ENCODE measurements at places on chromosomes 13 and 19.

DNA sequence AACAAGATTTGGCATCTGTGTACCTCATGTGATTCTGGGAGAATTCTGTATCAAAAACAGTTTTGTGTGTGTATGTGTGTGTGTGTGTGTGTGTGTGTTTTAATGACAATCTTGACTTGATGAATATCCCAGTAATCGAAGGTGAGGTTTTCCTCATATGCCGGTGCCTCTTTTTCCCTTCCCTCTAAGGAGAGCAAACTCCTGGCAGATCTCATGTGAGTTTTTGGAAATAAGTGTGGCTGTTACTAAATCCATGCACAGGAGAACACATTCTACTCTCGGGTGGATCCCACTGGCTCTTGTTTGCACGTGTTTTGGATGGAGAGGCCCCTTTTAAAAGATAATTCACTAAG is 29.0 kb upstream of the CEBPG start:
- DNase-seq: no peak

DNA sequence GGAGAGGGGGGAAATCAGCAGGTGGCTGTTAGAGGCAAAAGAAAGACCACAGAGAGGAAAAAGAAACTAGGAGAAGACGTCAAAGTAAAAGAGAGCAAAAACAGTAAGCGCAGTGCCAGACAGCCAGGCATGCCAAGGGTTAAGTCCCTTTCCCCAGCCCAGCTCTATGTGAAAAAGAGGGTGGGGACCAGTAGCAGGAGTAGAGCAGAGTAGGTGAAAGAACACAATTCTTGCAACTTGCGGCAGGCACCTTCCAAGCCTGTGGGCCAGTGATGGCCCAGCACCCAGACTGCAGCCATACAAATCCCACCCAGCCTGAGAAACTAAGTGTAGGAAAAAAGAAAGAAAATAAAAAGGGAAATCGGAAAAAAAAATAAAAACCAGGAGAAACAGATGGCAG is 64.2 kb upstream of the ZNF85 start:
- DNase-seq: no peak

DNA sequence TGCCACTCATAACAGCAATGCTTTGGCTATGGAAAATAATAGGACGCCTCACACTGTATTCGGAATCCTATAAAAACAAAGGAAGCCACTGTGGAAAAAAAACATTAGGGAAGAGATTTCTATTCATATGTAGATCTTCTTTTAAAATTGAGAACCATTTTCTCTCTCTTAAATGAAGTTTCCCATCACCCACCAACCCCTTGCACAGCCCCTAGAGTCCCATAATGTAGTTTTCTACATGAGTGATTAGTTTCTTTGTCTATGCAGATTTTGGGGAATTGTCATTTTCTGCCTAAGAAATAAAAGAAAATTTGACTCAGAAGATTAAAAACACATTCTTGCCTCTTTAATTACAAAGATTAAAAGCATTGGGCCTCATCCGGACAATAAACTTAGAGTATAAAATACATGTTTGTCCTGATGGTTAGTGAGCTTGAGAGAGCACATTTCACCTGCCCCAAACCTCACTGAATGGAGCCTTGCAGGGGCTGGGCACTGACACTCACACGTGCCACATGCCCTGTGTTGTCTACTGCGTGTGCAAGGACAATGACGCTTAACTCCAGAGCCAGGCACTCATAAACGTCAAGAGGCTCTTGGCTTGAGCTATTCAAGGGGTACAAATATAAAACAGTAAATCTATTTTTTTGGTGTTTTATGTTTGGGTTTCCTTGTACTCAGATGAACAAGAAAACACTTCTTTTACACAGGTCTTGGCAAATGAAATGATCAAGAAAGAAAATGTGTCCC is 40.0 kb upstream of the KL start:
- DNase-seq: no peak

DNA sequence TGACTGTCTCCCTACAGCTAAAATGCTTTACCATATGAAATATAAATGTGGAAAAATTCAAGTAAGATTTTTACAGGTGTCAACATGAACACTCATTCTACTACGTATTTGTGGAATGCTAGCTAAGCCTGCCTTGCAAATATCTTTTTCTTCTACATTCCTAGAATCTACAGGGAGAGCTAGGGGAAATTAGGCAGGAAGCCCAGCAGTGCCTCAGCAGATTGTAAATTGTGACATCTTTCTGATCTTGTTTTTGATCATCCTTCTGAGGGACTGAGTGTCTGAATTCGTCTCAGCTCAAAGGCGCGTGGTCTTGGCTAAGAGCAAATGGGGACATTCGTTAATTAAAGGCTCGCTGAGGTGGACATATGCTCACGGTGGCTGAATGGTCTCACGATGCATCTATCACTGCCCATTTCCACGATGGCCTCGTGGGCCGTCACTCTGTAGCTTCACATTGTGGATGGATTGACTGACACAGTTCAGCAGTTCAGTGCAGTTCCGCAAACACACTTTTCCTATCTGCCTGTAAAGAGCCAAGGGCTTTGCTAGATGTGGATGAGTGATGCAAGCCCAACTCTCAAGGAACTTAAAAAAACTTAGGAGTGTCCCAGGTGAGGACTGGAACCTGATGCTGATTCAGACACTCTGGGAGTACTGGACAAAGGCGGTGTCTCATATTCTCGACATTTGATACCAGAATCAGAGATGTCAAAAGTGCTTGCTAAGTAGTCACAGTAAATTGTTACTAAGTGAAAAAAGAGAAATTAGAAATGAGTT is 562.5 kb downstream of the EFNB2 start:
- no peak for DNase-seq

GRCh38 chr19:16208847-16209665 is 11.3 kb downstream of the AP1M1 start:
- no peak for DNase-seq

GRCh38 chr13:96817336-96817941 is 176.8 kb downstream of the OXGR1 start:
- DNase-seq: no peak

DNA sequence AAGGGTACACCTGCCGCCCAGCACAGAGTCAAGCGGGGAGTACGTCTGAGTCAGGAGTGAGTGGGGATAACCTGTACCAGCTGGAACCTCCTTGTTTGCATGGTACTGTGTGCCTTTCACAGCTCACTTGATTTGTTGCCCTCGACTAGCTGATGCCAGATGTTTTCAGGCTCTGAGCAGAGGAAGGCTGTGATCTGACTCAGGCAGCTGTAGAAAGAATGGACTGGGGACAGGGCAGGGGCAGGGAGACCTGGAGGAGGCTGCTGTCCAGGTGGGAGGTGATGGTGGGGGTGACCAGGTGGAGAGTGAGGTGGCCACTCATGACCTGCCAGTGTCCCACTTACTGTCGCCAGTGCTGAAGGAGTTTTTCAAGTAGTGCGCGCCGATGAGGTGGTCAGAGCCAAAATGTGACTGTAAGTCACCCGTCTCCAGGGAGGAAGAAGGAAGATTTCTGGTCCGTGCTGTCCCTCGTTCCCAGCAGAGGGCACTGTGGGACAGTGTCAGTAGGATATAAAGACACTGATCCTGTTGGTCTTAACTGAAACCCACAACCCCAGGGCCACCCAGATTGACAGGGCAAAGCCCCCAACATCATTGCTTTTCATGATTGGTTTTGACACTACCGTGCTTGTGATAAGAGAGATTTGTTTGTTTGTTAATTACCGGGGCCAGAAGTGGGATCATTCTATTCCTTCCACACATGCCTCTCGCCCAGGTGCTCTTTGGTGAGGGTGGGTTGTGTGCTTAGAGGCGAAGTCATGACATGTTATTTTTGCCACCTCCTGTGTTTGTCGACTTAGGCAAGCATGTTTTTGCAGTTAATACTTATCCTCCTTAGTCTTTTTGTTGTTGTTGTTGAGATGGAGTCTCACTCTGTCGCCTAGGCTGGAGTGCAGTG is 128.4 kb downstream of the DPF1 start:
- peak; percentile 69 for DNase-seq

GRCh38 chr13:97119943-97120342 is 102.2 kb upstream of the MBNL2 start:
- no peak for DNase-seq

- no peak for DNase-seq
These were observed 12.2 kb upstream of the CCDC97 start for GRCh38 chr19:41297628-41298347.

GRCh38 chr13:20989656-20990321 is 71.6 kb downstream of the LATS2 start:
- DNase-seq: no peak

Measured in mucosa of gallbladder (tissue), 1 donor.